ENCODE measurements at places on chromosomes 3 and 15.

DNA sequence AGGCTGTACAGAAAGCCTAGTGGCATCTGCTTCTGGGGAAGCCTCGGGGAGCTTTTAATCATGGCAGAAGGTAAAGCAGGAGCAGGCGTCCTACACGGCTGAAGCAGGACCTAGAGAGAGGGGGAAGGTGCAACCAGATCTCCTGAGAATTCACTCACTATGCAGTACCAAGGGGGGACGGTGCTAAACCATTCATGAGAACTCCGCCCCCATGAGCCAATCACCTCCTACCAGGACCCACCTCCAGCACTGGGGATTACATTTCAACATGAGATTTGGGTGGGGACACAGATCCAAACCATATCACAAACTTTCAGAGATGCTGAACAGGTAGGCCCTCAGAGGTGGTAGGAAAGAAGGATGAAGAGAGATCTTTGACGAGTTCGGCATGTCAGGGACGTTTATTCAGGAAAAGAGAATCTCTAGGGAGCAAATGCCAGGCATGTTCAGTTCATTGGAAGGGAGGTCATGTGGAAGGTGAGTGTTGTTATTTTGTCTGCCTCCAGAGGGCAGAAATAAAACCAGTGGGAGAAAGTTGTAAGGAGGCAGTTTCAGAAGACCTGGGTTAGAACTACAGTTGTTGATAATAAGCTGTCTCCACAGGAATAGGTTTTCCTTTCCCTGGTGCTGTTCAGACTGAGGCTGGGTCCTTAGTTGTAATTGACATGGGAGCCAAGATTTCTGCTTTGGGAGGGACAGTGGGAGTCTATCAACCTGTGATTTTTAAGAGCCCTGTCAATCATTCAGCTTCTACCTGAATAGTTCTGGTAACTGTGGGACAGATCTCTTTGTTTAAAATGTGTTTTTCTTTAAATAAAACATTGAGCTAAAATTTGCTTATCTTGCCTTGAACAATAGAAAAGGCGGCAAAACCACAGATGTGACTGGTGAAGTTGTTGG is 4.3 kb upstream of the FNDC3B start:
- DNase-seq, result no peak

- DNase-seq, result no peak
Observed at GRCh38 chr3:192916371-192917027, 1.2 kb downstream of the MB21D2 start.

GRCh38 chr3:155231792-155232191 is 61.7 kb downstream of the STRIT1 start:
- no peak for DNase-seq

DNA sequence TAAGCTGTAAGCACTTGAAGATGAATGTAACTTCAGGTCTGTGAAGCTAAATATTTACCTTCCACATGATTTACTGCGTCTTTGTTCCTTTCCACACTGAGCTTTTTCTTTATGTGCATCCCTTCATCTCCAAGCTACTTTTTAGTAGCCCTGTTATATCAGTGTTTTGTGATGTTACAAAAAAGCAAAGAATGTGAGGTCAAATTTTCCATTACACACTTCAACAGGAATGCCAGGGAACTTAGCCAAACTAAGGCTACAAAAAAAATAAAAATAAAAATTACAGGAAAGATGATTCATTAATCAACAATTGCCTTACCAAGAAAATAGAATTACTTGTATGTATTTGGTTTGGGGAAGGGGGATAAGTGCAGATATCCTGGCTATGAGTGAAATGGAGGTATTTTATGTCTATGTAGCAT is 73.0 kb downstream of the FILIP1L start:
- no peak for DNase-seq

DNA sequence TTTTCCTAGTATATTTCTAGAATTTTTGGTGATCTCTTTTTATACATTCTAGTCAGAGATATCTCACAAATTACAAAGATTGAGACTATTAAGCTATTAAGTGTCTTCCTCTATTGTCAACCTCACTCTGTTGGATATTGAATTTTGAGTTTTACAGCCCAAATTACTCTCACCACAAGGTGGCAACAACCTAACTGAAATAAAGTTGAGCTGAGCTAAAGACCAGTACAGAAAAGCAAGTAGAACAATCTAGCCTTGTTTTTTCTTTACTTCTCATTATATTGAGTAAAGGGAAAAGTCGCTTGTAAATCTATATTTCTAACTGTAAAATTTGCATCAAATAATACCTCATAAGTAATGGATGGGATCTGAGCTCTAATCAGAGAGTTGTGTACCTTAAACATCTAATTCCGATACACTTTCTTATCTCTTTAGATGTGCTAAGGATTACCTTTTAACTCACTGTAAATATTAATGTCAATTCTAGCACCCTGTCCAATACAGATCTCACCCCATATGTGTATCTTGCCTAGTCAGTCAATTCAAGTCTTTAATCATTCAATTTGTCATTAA is 13.6 kb upstream of the COMMD2 start:
- no peak for DNase-seq

GRCh38 chr15:62417439-62417838 is 252.4 kb upstream of the C2CD4B start:
- DNase-seq, result no peak

DNA sequence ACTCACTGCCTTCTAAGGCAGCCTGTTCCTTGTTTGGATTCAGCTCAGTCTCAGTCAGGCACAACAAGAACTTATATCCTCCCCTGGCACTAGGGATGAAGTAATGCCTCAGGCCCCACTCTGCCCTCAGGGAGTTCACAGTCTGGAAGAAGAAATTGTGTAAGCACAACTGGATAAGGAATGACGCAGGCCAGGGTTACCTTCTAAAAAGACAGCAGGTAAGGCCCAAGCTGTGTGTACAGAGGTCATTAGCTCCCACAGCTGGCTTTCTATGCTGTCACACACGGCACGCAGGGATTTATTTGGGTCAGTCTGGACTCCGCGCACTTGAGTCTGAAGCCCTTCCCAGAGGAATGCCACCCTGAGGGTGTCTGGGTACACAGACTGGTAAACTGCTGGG is 82.9 kb downstream of the IQSEC1 start:
- DNase-seq, result no peak

DNA sequence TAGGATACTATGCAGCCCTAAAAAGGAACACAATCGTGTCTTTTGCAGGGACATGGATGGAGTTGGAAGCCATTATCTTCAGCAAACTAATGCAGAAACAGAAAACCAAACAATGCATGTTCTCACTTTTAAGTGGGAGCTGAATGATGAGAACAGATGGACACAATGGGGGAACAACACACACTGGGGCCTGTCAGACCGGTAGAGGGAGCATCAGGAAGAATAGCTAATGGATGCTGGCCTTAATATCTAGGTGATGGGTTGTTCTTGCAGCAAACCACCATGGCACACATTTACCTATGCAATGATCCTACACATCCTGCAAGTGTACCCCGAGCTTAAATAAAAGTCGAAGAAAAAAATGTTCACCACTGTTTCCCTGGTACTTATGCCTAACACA is 17.5 kb downstream of the SENP7 start:
- no peak for DNase-seq

- DNase-seq, result no peak
Observed at GRCh38 chr3:75396316-75396802, 267.8 kb upstream of the FRG2C start.
